ENCODE measurements at places on chromosomes 12 and 14. TPM values are rescaled to one million over a fixed set of nuclear protein-coding genes. Genes with fewer than 3 reads are reported as not detected.

Gene ADAMTS20
- total RNA-seq = not detected

Gene BCL2L14
- total RNA-seq = 27.3 TPM

Gene TAPBPL
- 72.0 TPM for total RNA-seq

Gene ZDHHC22
- not detected for total RNA-seq

Gene GUCY2C
- 94.8 TPM for total RNA-seq

Gene KLRB1
- total RNA-seq = 1.5 TPM

Gene OAS3
- total RNA-seq = 14.8 TPM

DNA sequence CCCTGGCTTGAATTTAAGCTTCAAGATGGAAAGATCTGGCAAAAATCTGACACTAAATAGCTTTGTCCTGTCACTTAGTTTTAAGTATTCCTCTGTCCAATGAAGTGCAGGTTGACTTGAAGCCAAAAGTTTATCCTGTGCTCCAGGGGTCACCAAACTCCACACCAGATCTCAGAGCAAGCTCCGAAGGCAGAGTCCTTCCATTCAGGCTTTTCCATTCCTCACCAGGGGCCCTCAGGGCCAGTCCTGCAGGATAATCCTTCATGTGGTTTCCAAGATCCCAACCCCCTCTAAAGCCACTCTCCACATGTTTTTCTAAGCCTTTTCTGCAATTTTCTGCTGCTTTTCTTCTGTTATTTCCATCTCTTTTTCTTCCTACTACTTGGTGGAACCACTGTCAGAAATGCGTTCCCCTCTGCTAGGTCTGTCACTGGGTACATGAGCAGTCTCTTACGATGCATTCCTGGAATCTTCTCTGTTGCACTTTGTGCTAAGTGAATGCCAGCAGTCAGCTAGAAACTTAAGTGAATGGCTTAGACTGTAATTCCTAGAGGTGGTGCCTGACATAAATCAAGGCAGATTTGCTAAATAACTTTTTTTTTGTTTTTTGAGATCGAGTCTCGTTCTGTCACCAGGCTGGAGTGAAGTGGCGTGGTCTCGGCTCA is 251.4 kb downstream of the MSRB3 start:
- DNase-seq = no peak

DNA sequence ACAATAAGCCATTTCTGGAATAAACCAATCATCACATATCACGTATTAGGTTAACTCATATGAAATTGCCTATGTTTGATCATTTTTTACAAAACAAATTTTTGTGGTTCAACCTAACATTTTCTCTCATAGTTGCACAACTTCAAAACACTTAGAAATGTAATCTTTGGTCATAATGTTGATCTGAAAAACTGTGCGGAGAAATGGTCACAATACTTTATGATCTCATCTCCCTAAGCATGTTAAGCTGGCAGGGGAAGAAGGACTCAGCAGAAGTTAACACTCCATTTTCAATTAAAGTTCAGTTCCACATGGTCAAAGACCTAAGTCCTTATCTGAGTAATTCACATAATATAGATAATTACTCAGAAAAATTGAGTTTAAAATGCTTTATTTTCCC is 194.8 kb downstream of the CAPZA3 start:
- DNase-seq = no peak

GRCh38 chr12:118058227-118058626 is 2.8 kb downstream of the WSB2 start:
- DNase-seq = no peak

DNA sequence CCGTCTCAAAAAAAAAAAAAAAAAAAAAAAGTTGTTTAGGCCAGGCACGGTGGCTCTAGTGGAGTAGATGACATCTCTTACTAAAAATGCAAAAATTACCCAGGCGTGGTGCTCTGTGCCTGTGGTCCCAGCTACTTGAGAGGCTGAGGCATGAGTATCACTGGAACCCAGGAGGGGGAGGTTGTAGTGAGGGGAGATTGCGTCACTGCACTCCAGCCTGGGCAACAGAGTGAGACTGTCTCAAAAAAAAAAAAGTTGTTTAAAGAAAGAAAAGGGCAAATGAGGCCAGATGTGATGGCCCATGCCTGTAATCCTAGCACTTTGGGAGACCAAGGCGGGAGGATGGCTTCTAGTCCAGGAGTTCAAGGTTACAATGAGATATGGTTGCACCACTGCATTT is 36.6 kb upstream of the SPPL3 start:
- DNase-seq = no peak

- no peak for DNase-seq
Measured at GRCh38 chr12:27627123-27627852, 69.0 kb upstream of the REP15 start.

DNA sequence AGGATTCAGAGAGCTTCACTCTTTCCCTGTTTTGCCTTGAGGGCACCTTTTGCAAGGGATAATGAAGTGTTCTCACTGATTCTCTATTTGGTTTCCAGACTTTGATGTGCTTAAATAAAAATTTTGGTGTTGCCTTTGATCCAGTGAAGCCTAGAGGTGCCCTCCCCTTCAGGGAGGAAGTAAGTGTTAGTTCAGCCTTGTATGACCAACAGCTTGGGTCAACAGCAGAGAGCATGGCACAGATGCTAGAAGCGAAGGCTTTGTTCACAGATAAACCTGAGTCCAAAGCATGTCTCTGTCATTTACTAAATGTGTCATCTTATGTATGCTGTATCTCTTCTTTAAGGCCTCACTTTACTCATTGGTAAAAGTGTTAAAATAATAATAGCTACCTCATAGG is 52.8 kb upstream of the STXBP6 start:
- DNase-seq = no peak

DNA sequence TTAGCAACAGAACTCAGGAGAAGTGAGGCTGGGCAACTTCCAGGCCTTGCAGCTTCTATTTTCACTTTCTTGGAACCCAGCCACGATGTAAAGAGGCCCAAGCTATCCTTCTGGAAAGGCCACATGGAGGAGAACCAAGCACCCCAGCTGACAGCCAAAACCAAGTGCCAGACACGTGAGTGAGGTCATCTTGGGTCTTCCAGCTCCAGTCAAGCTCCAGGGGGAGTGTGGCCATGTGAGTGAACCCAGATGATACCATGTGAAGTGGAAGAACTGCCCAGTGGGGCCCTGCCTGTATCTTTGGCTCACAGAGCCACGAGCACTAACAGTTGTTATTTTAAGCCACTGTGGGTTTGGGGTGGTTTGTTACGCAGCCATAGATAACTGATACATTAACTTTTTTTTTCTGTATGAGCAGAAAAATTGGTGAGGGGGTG is 126.8 kb upstream of the MAP1LC3B2 start:
- DNase-seq = no peak

DNA sequence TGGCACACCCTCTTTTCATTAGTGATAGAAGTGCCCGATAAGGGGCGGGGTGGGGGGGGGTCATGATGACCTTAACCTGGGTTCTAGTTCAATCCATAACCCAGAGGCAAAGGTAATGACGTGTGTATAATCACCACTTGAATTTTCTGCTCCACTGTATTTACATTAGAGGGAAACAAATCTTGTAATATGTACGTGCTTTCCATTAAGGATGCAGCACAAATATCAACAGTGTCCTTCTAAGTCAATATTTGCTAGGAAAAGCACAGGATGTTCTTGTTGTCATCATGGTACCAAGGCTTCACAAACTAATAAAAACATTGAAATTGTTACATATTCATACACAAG is 121.2 kb upstream of the SLC38A2 start:
- DNase-seq = no peak

All from mucosa of descending colon (tissue), 3 donors.